Activated T-cell treated with anti-CD3 and anti-CD28 coated beads for 4 hours (primary cell): ENCODE measurements at places on chromosomes 1 and 21.

- peak; percentile 35 for DNase-seq
Measured at GRCh38 chr1:52368383-52369172, 2.6 kb upstream of the CC2D1B start.

GRCh38 chr1:159900086-159900680 lies at the start of gene CFAP45:
Gene CFAP45, minus strand, starts transcription at chr1:159900165. Its CDS starts 67 bp downstream, at chr1:159900098.
- no peak for DNase-seq

DNA sequence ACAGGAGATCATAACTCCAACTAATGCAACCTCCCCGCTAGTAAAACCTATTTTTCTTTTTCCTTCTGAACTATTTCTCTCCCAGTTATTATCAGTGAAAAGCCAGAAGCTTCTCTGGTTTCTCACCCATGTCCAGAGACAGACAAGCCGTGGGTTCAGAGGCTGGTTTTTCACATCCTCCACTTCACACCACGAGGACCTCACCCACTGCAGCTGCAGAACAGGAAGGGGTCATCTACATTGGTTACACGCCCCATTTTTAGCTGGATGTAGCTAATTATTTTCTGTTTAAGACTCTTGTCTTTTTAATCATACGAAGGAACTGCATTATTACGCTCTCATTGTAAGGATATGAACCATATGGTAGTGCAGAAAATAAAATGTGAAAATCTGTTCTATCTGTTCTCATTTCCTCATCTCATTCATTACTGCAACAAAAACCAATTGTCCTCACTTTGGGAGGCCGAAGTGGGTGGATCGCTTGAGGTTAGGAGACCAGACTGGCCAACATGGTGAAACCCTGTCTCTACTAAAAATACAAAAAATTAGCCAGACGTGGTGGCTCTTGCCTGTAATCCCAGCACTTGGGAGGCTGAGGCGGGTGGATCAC lies 39.1 kb upstream of the CLDN14 start:
- DNase-seq = no peak

DNA sequence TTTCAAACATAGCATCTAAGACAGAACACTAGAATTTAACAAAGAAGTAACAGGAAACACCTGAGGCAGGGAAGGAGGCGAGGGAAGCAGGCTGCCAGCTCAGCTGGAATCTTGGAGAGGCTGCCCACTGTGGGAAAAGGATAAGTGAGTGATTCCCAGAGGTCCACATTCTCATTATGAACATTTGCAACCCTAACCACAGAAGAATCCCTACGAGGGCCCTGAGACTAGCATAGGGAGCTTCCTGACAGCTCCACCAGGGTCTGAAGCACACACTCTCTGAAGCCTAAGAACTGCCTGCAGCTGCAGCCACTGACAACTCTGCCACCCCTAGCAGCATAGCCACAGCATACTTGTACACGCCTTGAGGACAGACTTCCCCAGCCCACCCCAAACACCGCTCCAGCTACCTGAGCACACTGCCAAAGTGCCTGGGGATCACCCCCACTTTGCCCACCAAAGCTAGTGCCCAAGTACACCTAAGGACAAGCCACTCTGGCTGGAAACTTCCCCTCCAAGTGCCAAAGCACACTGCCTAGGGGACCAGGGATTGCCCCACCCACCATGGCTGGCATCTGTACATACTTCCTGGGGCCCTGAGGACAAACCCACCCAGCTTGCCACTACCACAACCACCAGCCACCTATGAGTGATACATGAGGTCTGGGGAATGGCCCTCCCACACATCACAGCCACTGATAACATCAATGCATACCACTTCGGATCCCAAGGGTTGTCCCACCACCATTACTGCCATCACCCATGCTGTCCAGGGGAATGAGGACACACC lies 76.6 kb upstream of the GUCA2A start:
- no peak for DNase-seq

DNA sequence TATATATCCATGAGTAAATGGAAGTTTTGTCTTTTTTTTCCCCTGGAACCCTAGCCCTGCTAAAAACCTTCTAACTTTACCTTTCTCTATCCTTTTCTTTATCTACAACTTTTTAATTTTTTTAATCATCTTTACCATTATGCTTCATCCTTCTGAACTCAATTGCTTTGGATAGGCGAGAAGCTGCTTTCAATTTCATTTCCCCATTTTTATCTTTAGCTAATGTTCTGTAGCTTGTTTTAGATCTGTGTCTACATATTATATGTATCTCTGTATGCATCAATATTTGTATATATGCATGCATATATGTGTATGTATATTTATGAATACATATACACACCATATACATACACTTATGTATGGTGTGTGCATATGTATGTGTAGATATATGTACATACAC lies 57.4 kb downstream of the PTPRC start:
- no peak for DNase-seq

- no peak for DNase-seq
Measured at GRCh38 chr1:180175806-180176205, 21.1 kb downstream of the QSOX1 start.

GRCh38 chr1:30732277-30732996 lies 9.1 kb upstream of the MATN1 start:
- DNase-seq = no peak

GRCh38 chr1:224045556-224045955 lies 68.4 kb upstream of the FBXO28 start:
- no peak for DNase-seq

DNA sequence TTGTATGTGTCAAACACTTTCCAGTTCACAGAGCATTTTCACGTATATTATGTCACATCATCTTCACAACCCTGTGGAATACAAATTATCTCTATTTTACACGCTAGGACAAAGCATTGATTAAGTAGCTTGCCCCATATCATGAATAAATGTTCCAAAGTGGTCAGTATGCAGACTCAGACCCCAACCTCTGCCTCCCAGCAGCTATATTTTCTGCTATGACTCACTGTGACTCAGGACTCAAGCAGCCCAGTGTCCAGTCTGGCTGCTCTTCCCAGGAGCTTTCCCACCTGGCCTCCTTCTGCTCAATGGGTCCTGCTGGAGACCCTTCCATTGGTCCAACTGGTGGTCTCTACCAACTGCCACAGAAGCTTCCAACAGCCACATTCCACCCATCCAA lies 56.0 kb upstream of the RAP1A start:
- DNase-seq = no peak

GRCh38 chr1:84797603-84798002 lies 95.4 kb downstream of the LPAR3 start:
- no peak for DNase-seq

DNA sequence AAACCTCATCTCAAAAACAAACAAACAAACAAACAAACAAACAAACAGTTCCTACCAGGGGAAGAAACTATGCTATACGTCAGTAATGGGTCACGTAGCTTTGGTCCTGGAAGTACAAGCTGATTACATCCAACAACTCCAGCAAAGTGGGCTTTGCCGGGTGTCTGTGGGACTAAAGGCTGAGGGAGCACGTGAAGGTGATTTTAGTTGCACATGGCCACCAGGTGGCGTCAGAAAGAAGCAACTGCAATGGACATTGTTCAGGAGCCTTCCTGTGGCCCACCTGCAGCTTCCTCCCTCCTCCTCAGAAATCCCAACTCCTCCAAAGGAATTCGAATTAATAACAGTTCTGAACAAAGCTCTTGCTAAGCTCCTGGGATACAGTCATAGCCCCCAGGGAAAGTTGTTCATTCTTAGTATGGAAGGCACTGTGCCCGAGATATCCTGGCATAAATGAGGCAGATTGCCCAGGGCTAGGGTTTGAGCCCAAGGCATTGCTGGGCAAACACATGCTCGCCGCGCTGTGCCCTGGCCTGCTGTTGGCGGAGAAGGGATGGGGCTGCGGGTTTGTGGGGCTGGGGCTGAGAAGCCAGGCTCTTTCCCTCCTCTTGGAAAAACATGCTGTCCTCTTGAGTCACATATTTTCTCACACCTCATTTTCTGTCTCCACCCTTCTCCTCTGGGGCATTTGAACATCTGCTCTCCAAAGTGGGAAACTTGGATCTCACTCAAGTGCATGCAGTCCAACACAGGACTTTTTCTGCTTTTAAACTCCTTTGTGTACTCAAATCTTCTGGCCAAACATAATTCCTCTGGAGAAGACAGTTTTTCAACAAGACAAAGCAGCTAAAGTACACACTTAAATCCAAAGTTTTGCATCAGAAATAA lies 28.6 kb downstream of the AKNAD1 start:
- DNase-seq = peak; percentile 38

DNA sequence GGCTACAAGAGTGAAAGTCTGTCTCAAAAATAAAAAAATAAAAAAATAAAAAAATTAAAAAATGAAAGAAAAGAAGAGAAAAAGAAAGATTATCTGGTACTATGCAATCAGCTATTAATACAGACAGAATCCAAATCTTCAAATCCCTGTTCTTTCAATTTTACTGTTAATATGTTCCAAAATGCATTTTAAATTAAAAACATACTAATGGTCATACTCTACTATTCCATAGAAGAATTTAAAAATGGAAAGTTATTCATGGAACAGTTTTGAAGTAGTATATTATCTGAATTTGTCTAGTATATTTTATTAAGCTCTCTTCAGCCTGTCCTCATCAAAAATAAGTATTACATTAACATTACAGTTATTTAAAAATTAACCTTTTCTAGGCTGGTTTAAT lies 430.1 kb downstream of the PTBP2 start:
- no peak for DNase-seq

DNA sequence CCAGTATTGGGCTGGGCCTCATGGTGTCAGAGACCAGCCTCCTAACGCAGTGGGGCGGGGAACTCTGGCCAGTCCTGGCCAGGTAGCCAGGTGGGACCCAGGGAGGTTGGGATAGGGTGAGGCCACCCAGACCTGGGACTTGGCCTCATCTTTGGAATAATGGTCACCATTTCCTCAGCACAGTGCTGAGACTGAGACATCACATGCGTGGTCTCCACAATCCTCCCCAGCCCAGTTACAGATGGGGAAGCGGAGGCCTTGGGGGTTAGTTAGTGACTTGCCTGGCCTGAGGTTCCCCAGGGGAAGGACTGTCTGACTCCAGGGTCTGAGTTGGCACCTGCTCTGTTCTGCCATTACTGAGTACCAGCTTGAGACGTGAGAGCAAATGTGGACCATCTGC lies 77.9 kb upstream of the CASZ1 start:
- no peak for DNase-seq

DNA sequence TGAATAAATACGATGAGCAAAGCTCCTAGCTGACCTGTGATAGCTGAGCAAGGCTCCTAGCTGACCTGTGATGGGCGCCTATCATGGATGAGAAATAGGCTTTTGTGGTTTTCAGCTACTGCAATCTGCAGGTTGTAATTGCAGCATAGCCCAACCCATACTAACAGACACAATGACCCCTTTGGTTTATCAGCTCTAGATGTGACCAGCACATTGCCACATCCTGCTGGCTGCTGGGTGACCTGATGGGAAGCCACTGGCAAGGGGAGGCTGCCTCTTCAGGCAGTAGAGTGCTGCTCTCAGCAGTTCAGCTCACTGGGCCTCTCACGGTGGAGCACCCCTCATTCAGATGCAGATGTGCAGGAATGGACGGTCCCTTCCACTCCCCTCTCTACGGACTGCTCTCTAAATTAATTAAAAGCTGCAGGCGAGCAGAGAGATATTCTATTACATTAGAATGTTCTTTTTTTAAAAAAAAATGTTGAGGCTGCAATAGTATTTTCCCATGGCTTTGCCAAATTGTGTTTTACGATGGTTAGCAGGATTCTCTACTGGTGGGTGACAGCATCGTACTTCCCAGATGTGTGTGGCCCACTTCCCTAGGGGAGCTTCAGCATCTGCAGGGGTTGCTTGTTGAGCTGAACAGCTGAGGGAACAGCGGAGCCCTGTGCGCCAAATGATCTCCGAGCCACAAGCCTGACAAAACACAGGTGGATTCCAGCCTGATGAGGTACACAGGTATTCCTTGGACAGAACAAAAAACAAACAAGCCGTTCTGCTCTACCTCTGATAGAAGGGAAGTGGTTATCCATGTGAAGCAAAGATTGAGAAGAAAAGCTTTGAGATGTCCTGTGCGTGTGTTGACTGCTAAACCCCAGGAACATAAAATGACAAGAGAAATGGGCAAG lies 65.0 kb downstream of the SYT6 start:
- DNase-seq = no peak

DNA sequence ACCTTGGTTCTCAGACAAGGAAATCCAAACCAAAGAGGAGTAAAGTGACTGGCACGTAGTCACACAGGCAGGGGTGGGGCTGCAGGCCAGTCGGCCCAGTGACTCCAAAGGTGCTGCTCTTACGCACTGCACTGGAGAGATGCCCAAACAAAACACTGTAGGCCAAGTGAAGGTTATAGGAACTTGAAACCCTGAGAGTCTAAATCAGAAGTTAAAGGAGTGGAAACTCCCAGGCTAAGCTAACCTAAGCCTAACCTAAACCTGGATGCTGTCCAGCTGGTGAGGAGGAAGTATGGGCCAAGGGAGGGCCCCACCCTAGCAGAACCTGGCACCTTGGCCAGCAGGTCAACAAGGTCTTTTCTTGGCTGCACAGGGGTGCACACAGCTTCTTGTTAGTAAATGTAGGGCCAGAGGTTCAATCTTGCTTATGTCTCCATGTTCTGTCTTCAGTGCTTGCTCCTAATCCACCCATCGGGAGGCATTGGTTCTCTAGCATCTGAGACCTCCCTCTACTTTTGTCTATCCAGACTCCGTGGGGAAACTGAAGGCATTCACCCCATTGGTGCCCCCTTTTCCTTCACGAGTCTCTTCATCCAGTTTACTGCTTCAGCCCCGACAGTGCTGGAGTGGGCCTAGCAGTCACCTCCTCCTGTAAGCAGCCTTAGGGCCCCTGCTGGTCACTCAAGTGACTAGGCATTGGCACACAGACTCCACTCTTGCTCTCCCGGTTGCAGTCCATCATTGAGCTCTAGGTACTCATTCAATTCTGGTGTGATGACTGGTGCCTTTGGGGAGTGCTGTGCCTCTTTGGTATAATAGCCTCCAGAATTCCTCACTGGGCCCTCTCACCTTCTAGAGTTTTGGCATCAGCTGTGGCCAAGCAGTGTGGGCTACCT lies 12.9 kb upstream of the TMEM125 start:
- no peak for DNase-seq

DNA sequence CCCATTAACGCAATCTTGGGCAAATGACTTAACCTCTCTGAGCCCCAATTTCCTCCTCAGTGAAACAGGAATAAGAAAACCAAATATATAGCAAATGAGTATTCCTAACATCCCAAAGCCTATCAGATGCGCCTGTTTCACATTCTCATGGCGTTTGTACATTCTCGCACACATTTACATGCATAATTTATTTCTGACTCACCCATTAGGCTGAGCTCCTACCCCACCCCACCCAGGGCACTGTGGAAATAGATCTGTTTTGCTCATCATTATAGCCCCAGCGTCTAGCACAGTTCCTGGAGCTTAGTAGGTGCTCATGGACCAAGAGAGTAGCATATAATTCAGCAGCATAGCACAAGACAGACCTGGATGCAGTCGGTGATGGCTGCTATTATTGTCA lies 146.1 kb upstream of the VANGL1 start:
- DNase-seq = no peak

GRCh38 chr21:19440792-19441655 lies 1037.4 kb upstream of the TMPRSS15 start:
- DNase-seq = no peak

DNA sequence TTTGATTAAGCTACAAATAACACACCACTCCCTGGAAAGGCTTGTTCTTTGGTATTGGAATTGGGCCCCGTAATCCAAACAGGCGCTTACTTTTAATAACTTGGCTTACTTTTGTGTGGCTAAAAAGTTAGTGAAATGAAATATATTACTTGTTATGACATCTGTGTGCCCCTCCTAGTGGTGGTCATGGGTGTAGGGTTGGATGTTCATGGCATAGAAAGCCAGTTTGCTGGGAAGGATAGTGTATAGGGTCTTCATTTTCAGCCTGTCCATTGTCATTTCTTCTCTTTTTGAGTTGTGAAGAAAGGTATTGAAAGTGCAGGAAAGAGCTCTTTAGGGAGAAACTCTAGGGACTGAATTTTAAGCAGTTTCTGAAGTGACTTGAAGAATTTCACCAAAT lies 5.9 kb downstream of the CDC14A start:
- no peak for DNase-seq
